ENCODE measurements at places on chromosomes 7 and 10.
A peak's percentile ranks its signal among the peaks of the same experiment; 100 is the strongest.

GRCh38 chr10:44471410-44471809, 86.5 kb upstream of the CXCL12 start:
- DNase-seq = no peak

DNA sequence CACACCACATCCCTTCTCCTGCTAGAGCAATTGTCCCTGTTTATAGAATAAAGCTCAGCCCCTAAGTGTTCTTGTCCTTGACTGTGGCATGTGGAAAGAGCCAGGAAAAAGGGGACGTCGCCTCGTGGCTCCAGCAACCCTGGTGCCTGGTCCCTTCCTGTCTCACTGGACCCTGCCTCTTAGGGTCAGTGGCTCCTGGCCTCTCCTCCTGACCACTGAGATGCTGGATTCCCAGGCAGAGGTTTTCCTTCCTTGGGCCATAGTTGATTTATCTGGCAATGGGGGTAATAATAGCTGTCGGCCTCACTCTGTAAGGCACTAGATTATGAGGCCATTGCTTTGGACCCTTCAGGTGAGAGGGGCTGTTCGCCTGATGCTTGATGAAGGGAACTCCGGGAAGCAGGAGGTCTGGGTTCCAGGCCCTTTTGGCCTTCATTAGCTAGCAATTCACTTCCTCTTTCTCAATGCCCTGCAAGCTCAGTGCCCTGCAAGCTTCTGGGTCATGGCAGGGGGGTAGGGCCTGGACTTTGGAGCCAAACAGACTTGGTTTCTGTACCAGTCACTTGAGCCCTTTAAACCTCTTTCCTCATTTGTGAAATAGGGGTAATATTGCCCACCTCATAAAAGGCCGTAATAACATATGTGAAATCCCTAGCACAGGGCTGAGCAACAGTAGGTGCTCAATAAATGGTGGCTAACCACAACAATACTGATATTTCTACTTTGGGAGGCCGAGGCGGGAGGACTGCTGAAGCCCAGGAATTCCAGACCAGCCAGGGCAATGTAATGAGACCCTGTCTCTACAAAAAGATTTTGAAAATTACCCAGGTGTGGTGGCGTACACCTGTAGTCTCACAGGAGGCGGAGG, 1.1 kb downstream of the ASL start:
- peak; percentile 64 for DNase-seq

DNA sequence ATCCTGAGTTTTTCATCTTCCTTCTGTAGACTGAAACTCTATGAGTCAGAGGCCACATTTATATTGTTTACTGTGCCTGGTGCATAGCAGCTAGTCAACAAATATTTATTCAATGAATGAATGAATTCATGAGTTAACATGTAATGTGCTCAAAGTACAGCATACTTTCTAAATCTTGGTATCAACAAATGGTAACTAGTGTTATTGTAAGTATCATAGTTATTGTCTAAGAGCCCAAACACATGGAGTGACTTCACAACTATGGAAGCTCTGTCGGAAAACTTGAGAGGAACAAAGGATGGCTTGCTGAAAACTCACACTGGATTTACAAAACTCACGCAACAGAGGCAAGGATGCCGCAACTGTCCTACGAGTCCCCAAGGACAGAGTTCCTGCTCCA, 35.9 kb downstream of the DENND2A start:
- DNase-seq = no peak

GRCh38 chr7:12290761-12291160, 79.7 kb downstream of the TMEM106B start:
- DNase-seq = no peak

- DNase-seq = peak; percentile 78
These were observed 33.3 kb downstream of the CDK14 start for GRCh38 chr7:90629297-90629918.

DNA sequence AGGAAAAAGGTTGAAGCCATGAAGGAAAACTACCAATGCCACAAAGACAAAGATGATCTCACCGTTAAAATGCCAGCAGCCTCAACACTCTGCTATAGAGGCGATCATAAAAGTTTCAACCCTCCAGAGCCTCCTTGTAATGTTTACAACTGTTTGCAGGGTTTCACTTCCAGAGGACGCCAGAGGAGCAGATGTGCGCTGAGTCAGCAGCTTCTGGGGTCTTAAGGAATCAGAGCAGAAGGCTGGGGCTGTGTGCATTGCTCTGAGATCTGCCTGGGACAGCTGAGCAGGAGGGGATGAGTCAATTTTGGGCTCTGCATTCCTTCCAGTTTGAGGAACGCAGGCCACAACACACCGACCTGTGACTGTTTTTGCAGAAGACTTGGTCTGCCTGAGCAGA, 98.3 kb downstream of the TMEM130 start:
- peak; percentile 54 for DNase-seq

- no peak for DNase-seq
These were observed 32.0 kb downstream of the SRRM3 start for GRCh38 chr7:76233538-76234281.

- DNase-seq = no peak
These were observed 40.5 kb downstream of the PPP1R3C start for GRCh38 chr10:91592266-91592975.

- DNase-seq = no peak
These were observed 3.7 kb downstream of the ZSWIM8 start for GRCh38 chr10:73788864-73789658.

DNA sequence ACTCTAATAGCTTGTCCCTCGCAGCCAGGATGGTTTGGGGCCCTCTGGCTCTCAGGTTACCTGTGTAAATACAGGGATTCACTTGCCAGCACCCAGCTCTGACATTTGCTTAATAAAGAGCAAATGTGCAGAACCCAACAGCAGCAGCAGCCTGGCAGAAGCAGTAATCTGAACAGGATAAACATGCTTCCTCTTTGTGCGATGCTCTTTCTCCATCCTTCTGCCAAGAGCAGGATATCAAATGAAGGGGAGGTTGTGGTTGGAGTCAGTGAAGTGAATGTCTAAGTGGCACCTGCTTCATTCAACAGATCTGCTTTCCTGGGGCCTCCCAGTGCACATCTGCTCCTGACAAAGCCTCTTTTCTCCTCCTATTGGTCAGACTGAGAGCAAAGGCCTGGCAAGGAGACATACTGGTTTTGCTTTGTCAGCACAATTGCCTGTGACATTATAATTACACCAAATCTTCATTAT, 130.3 kb downstream of the NRF1 start:
- DNase-seq = no peak

DNA sequence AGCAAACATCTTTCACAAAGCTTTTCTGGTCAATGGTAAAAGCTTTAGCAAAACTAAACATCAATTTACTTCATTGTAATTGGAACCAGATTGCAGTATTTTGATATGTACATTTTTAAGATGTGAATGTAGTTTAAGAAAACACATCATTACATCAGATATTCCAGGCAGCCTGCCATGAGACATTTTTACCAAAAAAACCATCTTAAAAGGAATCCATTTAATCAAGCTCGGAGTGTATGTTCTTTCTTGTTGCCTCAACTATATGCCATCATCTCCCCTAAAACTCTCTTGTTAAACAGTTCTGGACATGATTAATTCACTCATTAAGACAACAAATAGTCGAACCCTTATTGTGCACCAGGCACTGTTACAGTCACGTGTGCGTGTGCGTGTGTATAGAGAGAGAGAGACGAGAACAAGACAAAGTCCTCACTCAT, 97.5 kb downstream of the UBE2H start:
- no peak for DNase-seq

GRCh38 chr7:22460363-22460988, 39.5 kb downstream of the STEAP1B start:
- no peak for DNase-seq

- no peak for DNase-seq
These were observed 24.2 kb downstream of the COL1A2 start for GRCh38 chr7:94418851-94419250.

- no peak for DNase-seq
These were observed 346.1 kb upstream of the ANKRD30A start for GRCh38 chr10:36779238-36779846.

DNA sequence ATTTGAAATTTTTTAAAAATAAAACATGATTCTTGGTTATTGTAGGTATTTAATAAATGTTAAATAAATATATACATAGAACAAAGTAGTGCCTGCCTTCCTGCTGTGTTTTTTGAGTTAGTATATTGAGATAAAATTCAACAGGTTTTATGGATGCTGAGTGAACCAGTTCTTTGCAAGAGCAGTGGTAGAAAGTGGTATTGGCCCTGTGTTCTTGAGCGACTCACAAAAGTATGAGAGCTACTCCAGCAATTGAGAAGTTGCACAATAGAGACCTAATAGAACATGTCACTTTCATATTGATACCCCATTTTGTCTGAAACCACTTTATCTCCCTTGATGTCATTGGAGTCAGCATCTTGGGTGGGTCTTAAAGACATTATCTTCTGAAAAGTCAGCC, 32.6 kb upstream of the GJD4 start:
- no peak for DNase-seq

DNA sequence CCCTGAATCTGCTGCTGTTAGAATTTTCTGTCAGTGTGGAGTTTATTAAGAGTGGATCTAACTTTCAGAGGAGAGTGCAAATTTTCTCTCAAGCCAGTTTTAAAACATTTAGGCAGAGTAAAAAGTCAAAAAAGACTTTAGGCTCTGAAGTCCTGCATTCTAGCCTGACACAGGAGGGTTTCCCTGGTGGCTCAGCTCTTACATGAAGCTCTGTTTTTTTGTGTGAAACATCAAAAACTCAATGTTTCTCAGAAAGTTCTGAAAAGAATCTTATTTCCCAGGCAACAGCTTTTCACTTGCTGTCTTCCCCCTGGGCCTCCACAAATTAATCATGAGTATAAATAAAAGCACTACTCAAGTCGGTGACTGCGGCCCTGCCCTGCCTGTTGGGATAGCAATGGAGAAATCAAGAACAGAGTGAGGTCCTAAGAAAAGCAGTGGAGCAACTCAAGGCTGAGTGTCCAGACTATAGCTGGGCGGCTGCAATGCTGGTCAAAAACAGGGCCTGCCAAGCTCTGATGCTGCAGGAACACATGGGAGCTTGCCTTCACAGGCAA, 22.3 kb upstream of the WDR11 start:
- DNase-seq = no peak

- no peak for DNase-seq
These were observed 266.9 kb downstream of the BICC1 start for GRCh38 chr10:58779594-58779993.

DNA sequence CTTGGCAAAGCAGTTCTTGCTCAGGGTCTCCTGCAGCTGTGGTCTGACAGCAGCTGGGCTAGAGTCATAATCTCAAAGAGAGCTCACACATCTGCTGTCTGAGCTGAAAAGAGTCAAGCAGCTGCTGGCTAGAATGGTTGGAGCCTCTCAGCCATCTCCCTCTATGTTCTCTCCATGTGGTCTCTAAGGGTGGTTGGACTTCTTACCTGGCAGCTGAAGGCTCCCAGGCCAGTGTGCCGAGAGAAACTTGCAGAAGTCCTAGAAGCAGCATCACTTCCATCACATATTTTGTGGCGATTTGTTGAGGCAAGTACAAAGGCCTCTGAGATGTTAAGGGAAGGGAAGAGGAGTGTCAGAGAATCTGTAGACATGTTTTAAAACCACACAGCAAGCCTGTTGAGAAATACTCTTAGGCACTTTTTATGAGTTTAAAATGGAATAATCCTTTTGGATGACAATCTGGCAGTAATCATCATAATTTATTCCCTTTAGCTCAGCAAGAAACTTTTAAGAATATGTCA, 93.2 kb downstream of the REEP3 start:
- DNase-seq = no peak

- DNase-seq = peak; percentile 51
These were observed 27.8 kb downstream of the STN1 start for GRCh38 chr10:103890194-103890658.

Data from suppressor macrophage (primary cell).